ENCODE measurements at places on chromosomes 11 and 22.

- DNase-seq: no peak
These were observed 144.0 kb downstream of the MPPED1 start for GRCh38 chr22:43555561-43556515.

DNA sequence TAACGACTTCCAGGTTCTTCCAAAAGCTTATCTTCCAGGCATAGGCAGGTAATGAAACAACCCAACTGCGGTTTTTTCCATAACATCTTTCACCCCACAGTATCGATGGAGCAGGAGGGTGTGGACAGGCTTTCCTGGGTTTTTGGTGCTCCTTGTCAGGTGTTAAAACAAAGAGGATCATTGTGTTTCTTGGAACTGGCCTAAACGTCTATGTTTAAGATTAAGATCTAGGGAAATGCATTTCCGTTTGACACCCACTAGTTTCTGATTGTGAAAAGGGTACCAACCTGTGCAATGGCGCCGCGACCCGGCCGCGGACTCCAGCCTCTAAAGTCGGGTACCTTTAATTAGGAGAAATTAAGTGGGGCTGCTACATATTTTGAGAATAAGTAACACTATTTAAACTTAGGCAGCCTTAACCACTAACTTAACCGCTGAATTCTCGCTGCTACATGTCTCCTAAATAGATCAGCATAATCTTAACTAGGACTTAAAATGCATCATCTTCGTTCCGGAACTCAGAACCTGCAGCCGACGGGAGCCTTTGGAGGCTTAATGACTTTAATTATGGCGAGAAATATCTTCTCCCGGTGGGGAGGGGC lies 31.5 kb downstream of the C22orf31 start:
- DNase-seq: no peak

- no peak for DNase-seq
These were observed 314.4 kb downstream of the AASDHPPT start for GRCh38 chr11:106391771-106392420.

GRCh38 chr11:8971924-8972316 lies 7.7 kb upstream of the TMEM9B start:
- DNase-seq: no peak

DNA sequence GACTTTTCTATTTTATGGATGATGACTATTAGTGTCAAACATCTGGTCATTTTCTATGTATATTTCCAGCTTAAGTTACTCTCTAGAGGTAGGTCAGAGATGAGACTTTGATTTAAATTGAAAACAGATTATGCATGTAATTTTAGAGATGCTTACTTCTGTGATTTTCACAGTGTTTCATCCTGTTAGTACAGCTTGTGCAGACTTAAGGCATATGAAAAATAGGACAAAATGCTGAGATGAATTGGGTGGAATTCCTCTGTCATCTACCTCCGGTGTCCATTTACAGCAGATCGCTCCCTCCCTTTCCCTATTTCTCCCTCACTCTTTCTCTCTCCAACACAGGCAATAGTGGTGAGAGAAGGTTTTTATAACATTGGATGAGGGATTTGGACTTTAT lies 14.1 kb downstream of the JAM3 start:
- DNase-seq: no peak

DNA sequence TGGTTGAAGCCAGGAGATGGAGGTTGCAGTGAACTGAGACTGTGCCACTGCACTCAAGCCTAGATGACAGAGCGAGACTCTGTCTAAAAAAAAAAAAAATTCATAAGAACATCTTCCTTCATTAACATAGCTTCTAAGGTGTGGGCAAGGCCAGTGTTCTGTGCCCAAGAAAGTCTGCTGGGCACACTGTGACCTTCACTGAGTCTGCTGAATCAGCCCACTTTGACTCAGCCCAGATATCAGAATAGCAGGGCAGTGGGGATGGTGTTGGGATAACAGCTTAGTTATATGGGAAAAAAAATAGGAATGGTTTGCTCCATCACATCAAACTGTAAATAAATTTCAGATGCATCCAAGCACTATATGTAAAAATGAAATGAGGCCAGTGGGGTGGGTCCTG lies 32.4 kb upstream of the XBP1 start:
- no peak for DNase-seq

- DNase-seq: peak; percentile 72
These were observed 741 bp upstream of the MTA2 start for GRCh38 chr11:62602141-62603071.

GRCh38 chr11:9530020-9530621 lies 43.3 kb upstream of the WEE1 start:
- no peak for DNase-seq

- no peak for DNase-seq
These were observed 16.8 kb downstream of the CBL start for GRCh38 chr11:119222891-119223290.

- no peak for DNase-seq
These were observed 19.6 kb downstream of the THAP12 start for GRCh38 chr11:76361374-76361773.

DNA sequence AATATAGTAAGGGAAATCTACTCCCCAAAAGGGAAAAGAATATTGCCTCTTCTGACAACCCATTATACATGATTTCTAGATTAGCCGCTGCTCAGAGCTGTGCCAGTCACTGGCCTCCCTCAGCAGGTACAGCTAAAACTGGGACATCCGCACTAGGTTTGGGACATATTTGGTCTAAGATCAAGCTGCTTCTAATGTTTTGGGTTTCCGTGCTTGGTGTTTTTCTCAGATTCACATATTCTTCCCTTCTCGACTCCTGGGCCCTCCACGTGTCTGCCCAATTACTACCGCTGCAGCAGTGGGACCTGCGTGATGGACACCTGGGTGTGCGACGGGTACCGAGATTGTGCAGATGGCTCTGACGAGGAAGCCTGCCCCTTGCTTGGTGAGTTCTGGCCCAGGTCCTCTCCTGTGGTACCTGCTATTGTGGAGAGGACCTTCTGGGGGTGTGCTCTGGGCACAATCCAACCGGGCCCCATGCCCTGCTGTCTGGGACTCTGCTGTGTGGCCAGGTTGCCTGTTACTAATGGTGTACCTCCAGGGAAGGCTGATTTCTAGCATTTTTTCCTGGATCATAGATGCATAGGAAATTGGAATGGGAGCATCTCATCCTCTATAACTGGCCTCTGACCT lies 138.1 kb upstream of the SORL1-AS1 start:
- no peak for DNase-seq

GRCh38 chr11:76228875-76229149 lies 22.5 kb upstream of the WNT11 start:
- DNase-seq: no peak

DNA sequence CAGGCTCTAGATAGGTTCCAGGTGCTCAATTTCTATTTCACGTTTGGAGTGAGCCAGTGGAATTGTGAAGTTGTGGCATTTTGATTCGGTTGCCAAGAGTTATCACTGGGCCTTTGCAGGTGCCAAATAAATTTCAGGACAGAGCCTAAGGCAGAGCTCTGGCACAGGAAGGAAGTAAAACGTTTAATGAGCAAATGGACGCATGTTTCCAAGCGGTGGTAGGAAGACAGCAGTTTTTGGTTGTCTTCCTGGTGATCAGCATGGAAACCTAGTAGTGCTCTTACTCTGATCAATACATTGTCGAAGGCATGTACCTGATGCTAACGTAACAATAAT lies 452 bp downstream of the BIRC3 start:
- no peak for DNase-seq

GRCh38 chr11:77413850-77414460 lies 59.9 kb downstream of the PAK1 start:
- no peak for DNase-seq

DNA sequence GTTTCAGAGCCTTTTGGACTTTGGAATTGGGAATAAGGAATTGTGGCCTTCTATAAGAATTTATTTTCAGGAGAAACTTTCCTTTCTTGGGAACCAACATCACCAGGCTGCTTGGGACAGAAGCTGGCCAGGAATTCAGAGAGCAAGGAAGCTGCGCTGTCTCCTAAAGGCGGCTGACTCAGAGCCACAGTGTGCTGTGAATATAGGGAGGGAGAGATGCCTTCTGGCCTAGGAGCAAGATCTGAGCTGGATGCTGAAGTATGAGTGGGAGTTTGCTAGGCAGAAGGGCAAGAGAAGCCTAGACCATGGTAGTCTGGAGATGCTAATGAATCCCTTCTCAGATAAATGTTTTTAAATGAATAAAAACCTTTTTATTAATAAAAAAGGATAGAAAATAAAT lies 213.7 kb upstream of the TBCEL start:
- DNase-seq: no peak

DNA sequence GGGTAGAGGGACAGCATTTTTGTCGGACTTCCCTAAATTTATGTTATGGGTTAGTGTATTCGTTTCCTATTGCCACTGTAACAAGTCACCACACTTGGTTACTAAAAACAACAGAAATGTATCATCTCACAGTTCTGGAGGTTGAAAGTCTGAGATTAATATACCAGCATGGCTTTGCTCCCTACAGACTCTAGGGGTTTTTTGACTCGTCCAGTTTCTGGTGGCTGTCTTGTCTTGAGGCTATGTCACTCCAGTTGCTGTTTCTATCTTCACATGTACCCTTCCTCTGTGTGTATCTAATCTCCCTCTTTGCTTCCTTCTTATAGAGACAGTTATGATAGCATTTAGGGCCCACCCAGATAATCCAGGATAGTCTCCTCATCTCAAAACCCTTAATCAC lies 9.1 kb upstream of the CCDC179 start:
- DNase-seq: no peak

GRCh38 chr11:13023423-13023822 lies 14.3 kb downstream of the RASSF10 start:
- no peak for DNase-seq

DNA sequence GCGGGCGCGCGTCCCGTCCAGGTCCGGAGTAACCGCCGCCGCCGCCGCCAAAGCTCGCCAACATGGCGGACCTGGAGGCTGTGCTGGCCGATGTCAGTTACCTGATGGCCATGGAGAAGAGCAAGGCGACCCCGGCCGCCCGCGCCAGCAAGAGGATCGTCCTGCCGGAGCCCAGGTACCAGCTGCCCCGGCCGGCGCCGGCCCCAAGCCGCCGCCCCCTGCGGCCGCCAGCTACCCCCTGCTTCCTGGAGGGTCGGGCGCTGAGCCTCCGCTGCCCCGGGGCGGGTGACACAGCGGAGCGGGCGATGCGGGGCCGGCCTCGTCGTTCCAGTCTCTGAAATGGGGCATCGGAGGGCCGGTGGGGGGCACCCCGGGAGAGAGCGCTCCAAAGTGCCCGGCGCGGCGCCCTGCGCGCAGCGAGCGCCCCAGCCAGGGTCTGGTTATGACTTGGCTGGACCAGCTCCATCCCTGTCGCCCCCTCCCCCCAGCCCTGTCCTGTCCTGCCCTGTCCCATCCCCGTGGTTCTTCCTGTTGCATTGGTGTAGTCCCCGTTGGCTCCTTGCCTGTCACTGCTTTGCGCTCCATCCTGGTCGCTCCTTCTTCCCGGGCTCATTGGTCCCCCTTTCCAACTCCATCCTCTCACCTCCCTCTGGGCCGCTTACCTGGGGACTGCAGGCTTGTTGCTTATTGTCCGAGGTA lies 653 bp downstream of the GRK3 start:
- no peak for DNase-seq

GRCh38 chr22:42322562-42322926 lies 52.1 kb upstream of the TCF20 start:
- DNase-seq: no peak

DNA sequence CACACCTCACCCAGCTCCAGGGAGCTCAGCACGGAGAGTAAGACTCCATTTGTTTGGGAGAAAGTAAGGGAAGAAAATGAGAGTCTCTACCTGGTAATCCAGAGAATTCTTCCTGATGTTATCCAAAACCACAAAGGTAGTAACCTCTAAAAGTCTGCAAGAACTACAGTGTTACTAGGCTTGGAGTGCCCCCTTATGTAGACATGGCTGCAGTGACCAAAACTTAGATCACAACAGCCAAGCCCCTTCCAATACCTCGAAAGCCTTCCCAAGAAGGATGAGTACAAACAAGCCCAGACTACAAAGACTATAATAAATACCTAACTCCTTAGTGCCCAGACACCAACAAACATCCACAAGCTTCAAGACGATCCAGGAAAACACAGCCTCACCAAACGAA lies 4.9 kb downstream of the UBE2L6 start:
- DNase-seq: no peak

- no peak for DNase-seq
These were observed 11.0 kb upstream of the CCDC34 start for GRCh38 chr11:27373856-27374602.
